ENCODE measurements at places on chromosomes 1 and 21.

GRCh38 chr21:42513151-42513984, at the start of gene SLC37A1:
SLC37A1 (plus strand) TSS chr21:42513852; CDS start chr21:42518455, 4,603 bp downstream.
- DNase-seq = no peak

GRCh38 chr1:99657213-99658030, 11.5 kb downstream of the PALMD start:
- DNase-seq = no peak

DNA sequence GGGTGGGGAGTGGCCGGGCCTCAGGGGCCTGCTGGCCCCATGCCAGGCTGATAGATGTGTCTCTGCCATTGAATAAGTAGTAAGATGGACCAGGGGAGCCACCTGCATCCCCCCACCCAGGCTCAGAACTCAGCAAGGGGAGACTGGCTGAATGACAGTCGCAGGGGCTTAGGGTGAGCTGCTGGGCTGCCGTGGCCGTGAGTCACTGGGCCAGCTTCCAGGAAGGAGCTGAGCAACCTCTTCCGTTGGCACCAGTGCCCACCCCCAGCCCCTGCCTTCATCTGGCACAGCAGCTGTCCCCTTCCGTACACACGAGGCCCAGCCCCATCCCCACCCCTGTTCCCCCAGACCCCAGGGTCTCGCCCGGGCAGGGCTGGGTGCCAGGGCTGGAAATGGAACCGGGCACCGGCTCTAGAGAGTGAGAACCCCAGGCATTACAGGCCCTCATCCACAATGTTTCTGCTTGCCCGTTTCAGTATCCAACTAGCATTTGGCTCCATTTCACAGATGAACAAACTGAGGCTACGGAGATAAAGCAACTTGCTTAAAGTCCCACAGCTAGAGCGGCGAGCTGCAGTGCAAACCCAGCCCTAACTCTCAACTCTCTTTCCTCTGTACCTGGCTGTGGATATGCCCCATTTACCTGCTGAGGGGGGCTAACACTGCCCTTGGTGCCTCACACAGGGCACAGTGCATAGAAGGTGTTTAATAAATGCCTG, 10.2 kb downstream of the WNT4 start:
- no peak for DNase-seq

- DNase-seq = peak; percentile 71
These were observed 1.1 kb downstream of the RALGPS2 start for GRCh38 chr1:178726087-178726517.

DNA sequence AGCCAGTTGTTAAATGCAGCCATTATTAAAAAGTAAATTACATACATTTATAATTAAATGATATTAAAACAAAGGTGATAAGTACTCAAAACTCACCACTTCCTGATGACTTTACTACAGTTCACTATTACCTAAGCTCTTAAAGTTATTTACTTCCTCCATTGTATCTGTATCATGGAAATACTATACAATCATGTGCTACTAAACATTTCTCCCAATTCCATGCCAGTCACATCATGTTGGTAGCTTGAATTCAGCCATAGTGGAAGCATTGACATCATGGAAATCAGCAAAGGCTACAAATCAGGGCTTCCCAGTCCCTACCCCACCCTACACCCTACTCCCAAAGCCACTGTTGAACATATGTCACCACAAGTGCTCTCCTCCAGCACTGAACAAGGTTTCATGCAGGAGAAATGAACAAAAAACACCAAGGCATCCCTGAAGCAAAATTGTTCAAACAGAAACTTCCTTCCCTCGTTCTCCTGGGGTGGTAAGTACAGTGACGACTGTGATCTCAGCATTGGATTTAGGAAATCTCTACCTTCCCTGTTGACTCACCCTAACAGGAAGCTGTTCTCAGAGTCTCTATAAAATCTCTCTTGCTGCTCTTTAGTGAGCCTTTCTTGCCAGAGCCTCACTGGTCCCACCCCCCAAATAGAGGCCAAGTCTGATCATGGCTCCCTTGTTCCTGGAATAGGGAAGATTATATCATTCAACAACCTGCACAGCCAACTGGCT, 12.7 kb downstream of the VSIG8 start:
- DNase-seq = no peak

DNA sequence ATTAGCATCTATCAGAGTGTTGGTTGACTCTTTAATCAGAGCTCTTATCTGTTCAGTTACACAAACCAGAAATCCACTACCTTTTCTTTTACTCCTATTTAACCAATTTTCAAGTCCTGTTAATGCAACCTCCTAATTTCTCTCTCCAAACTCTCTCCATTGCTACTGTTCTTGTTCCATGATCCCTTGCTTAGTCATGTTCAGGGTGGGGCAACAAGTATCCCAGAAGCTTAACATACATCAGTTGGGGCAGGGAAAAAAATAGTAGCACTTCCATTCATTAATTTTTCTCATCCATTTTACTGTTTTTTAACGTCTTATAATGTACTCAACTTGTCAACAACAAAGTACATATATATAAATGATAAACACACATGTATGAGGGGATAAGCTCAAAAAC, 111.2 kb upstream of the LBR start:
- no peak for DNase-seq

GRCh38 chr1:237033804-237034203, 8.2 kb upstream of the RYR2 start:
- no peak for DNase-seq

GRCh38 chr1:153945131-153945794, 1.3 kb downstream of the DENND4B start:
- no peak for DNase-seq

- no peak for DNase-seq
These were observed 23.9 kb downstream of the VAV3 start for GRCh38 chr1:107941123-107941522.

GRCh38 chr1:211870156-211870555, 39.6 kb upstream of the LPGAT1 start:
- no peak for DNase-seq

DNA sequence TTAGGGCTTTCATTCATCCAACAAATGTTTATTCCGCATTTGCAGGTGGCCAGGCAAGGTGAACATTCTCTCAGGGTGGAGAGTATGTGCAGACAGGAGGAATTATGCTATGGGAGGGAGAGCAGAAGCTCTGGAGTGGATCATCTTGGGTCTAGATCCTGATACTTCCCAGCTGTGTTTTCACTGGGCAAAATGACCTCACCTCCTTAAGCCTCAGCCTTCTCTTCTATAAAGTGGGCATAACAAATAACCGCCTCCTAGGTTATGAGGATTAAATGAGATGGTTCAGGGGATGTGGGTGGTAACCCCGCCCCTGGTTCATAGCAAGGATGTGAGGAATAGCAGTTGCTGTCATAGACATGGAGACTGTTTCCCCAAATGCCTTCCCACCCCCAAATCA, 1.7 kb upstream of the TMEM51 start:
- no peak for DNase-seq

DNA sequence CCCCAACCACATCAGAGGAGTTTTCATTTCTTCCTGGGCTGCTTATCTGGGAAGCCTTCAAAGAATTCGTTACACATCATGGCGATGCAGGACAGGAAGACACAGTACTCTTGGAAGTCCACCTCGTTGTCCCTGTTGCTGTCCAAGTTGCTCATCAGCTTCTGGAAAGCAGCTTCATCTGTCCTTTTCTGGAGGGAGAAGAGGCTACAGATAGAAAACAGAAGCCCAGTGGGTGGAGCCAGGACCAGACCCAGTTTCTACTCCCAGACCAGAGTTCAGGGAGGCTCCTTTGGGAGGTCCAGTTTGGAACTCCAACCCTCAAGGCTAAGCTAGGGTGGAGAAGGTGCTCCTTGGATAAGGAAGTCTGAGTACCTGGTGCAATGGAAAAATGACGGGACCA, 1.9 kb downstream of the S100A4 start:
- DNase-seq = no peak

DNA sequence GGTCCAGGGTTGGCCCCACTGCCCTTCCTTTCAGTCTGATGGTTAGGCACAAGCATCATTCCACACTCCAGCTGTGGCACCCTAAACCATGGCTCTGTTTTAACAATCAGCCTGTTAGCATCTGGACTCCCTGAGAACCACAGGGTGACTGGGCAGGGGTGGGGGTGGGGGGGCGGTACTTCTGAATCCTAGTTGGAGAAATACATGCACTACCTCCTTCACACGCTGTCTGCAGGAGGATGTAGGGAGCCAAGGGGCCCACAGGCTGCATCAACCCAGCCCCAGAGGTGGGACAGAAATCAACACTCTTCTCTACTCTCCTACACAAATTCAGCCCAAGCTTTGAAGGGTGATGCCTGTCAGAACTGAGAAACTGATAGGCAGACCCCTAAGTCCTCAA, 23.8 kb downstream of the DDX20 start:
- no peak for DNase-seq

DNA sequence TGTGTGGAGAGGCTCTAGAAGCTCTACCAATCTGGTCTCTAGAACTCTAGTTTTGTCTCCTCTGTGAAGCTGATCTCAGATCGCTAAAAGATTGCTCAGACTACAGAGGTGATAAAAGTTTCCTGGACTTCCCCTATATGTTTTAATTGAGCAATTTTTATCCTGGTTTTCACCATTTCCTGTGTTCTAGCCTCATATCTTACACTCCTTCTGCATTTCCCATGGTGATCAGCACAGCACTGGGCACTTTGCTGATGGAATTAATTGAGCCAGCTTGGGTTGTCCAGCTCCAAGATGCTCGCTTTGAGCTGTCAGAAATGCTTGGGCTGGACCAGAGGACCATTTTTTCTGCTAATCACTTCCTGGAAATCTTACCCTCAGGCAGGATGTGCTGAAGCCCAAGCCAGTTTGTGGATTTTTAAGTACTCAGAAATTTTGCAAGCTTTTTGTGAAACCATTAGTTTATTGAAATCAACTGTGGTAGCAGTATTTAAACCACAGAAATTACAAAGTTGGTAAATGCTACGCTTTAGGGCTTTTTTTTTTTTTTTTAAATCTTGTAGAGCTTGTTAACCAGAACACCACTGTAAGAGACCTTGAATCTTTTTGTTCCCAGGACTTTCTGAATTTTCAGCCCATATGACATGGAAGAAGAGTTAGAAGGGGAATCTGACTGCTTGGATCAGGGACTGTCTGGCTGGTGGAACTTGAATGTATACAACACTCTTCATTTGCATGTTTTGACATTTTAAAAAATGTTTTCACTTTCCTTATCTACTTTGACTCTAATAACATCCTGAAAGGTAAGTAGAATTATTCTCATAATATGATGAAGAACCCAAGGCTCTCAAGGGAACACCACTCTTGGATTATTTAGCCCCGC, 28.4 kb downstream of the CD48 start:
- DNase-seq = no peak

DNA sequence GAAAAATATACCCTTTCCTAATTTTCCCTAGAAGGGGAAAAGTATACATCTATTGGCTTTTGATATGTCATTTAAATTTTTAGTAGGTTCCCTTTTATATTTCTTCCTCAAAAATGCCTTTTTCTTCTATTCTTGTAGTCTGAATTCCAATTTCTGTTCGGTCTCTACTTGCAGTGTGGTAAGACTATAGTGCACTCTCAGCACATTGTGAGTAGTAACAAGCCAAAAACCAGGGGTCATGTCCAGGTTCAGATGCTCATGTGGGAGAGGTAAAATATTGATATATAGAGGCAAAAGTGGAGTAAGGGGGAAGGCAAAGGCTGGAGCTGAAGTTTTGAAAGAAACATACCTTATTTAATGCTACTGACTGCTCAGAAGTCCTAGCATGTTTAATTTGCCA, 4.0 kb upstream of the FCGR2A start:
- no peak for DNase-seq

DNA sequence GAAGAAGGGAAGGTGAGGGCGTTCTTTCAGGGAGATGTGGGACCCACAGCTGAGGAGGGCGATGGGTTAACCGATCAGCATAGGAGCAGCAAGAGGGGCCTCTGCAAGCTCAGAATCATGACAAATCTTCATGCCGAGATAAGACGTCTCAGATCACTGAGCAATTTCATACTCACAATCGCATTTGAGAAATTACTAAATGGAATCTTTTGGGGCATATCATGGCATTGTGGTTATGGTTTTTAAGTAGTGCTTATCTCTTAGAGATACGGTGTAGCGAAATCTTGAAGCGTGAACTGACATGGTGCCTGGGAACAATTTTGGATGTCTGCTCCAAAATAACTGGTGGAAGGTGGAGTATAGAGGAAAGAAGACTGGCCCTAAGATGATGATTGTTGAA, 6.2 kb downstream of the TNNT2 start:
- DNase-seq = no peak

- DNase-seq = no peak
These were observed 47.3 kb upstream of the CNN3 start for GRCh38 chr1:94974241-94974640.

DNA sequence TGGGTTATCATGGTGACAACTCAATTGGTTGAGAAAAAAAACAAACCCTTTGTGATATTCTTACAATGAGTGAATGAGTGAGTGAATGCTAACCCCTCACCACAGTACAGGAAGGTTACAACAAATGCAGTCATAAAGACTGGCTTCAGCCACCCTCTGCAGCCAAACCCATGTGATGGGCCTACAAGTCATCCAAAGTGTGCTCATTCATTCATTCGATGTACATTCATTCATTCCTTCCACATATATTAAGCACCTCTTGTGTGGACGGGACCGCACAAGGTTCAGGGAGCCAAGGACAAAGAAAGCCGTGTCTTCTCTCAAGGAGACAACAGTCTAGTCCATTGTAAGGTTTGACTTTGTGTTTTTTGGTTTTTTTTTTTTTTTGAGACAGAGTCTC, 49.4 kb downstream of the WDR4 start:
- DNase-seq = no peak

DNA sequence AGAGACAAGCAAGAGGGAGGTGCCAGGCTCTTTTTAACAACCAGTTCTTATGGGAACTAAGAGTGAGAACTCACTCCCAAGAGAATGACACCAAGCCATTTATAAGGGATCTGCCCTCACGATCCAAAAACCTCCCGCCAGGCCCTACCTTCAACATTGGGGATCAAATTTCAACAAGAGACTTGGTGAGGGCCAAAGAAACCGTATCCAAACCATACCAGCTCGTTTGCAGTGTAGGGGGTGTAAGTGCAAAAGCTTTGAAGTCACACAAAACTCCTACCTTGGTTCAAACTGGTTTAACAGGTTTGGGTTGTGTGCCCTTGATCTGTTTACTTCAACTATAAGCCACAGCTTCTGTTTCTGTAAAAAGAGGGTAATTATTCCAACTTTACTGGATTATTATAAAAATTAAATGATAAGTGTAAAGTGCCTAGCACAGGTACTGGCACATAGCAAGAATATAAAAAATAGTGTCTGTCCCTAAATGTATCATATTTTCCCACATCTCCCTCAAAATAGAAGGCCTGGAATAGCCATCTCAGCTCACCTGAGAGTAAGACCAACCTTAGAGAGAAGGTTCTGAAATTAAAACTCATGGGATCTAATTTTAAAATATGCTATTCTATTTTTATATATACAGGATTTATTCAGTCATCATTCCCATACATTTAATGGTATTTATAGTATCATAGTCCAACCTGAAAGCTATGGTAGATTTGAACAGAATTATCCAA, 7.0 kb upstream of the USP25 start:
- no peak for DNase-seq

- no peak for DNase-seq
These were observed 131.6 kb downstream of the AJAP1 start for GRCh38 chr1:4786055-4786454.

GRCh38 chr1:208855403-208855802, 611.2 kb upstream of the PLXNA2 start:
- DNase-seq = no peak
